ENCODE measurements at places on chromosomes 4 and X. TPM values are rescaled to one million over a fixed set of nuclear protein-coding genes. Genes with fewer than 3 reads are reported as not detected.

DNA sequence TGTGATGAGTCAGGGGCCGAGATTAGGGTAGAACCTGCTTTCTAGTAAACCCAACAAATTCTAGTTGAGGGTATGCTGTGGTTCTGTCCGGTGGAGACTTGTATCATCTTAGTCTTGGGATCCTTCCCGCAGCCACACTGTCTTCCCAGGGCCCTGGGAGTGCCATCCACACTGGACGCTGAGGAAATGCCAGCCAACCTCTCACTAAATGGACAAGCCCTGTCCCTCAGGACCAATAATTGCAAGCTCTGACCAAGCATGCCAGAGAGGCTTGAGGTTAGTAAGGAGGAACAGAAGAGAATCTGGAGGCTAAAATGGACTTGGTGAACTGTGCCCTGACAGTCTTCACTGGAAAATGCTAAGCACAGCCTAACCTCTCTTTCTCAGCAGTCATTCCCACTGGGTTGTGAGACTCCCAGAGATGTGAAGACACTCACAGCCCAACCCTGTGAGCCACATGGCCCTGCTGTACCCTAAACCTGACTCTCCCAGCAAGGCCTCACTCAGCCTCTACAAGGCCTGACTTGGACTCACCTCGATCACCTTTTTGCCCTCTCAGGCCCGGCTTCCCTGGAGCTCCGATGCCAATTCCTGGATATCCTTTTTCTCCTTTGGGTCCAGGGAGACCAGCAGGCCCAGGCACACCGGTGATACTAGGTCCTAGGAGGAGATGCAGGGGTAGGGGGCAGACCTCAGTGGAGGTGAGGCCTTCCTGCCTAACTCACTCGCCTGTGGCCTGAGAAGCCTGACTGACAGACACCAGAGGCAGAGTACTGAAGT, 77.6 kb downstream of the ATG4A start:
- DNase-seq, result no peak

Gene MAGEB10
- not detected for total RNA-seq

DNA sequence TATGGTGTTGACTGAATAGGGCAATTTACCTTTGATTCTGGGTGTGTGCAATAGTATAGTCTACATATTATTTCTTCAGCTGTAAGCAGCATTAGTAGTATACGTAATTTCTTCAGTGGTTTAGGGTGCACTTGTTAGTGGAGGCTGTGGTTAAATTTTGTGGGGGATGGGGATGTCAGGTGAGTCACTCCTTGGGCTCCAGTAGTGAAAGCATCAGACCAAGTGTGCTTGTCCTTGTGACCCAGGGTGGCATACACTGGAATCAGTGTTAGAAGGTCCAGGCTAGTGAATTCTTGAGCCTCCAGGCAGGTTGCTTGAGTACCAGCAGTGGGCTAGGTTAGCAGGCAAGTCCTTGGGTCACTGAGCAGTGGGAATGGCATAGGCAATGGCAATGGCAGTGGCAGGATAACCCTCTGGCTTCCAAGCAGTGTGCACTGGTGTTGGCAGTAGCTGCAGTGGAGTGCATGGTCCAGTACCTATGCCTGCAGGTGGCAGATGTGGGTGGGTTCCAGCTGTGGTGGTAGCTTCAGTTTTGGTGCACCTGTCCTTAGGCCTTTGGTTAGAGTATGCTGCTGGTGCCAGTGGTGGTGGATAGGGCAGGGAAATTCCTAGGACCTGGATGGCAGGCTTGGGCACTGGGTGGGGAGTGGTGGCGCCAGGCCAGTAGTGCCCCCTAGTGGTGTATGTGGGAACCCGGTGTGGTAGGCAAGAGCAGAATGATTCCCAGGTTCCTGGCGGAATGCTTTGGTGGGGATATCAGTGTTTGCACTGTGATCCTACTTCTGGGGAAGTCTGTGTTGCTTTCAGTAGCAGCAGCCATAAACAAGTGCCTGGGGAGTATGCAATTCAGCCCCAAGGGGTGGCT, 531.0 kb downstream of the SMARCA1 start:
- DNase-seq, result no peak

Gene PCDH7
- 7.9 TPM for total RNA-seq

DNA sequence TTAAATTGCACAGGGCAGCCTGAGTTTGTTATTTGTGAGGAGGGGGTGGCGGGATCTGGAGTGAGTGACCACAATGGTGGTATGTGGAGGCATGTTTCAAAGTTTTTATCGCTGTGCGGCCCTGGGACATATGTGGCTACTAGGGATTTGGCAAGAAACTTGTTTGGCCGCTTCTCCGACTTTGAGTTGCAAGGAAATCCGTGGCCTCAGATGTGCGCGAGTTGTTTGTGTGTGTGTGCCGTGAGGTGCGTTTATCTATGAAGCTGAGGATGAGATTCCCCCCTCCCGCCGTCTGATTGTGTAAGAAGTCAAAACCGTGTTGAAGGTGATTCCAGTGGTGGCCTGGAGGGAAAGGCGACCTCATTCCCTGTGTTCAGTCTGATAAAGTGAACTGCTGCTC, 1.4 kb downstream of the JADE3 start:
- DNase-seq, result peak; percentile 20

DNA sequence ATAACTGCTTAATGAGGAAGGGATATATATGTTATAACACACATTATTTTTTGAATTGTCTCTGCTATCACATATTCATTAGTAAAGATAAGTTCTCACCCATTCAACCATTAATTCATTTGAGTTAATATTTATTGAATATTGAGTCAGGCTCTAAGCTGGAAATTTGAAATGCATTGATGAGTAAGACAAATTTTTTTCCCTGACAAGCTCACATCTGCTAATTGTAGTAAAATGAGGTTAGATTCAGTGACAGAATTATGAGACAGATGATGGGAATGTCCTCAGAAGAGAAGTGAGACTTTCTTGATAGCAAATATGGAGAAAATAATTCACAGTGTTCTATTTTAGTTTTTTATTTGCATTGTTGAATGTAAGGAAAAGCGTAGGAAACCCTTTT, 194.3 kb downstream of the SLC4A4 start:
- no peak for DNase-seq

- DNase-seq, result no peak
Measured at GRCh38 chrX:136745215-136746173, 35.2 kb downstream of the ARHGEF6 start.

Gene HSFX3
- total RNA-seq, result not detected

GRCh38 chr4:133152831-133153481, 3.9 kb downstream of the PCDH10 start:
- peak; percentile 43 for DNase-seq

GRCh38 chr4:78534286-78534955, 17.1 kb upstream of the ANXA3 start:
- peak; percentile 26 for DNase-seq

DNA sequence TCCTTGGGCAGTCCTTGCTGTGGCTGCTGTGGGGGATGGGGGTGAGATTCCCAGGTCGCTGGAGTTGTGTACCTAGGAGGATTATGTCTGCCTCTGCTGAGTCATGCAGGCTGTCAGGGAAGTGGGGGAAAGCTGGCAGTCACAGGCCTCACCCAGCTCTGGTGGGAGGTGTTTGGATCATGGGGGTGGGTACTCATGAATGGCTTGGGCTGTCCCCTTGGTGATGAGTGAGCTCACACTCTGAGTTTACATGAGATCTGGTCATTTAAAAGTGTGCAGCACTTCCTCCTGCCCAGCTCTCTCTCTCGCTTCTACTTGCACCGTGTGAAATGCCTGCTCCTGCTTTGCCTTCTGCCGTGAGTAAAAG, 24.6 kb upstream of the PDLIM3 start:
- no peak for DNase-seq

DNA sequence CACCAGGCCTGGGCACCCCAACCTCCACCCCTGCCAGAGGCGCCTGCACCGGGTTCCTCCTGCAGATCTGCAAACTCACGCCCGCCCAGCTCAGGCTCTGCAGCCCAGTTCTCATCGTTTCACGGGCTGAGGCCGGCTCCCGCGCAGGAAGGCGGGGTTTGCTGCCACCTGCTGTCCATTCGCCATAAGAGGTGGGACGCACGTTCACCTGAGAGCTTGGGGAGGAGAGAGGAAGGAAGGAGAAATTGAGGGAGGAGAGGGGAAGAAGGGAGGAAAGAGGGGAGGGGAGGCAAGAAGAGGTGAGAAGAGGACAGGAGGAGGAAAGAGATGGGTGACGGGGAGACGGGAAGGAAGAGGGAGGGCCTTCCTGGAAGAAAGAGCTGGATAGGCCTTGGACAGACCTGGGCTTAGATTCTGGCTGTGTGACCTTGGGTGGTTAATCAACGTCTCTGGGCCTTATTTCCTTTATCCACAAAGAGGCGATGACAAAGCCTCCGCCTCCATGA, 114.5 kb downstream of the ADRA2C start:
- DNase-seq, result peak; percentile 93

Gene LRRC66
- 1.0 TPM for total RNA-seq

Gene FGF13
- 19.2 TPM for total RNA-seq

Gene MAGEB16
- total RNA-seq, result not detected

DNA sequence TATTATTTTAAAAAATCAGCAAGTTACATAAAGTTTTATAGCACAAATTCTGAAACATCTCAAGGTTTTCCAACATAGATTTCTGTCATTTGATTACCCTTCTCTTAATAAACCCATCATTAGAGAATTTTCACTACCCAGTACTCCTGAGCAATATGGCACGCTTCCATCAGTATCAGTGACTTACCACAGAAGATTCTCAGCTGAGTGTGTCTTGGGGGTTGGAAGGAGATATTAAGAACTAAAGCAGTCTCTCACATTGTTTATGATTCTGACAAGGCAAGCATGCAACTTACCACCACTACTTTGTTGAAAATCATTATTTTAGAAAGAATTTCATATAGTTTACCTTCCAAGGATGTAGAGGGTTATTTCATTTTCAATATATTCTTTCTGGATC, 67.7 kb downstream of the INPP4B start:
- no peak for DNase-seq

Gene SLC9B1
- total RNA-seq, result not detected

Gene SMIM31
- total RNA-seq, result not detected

DNA sequence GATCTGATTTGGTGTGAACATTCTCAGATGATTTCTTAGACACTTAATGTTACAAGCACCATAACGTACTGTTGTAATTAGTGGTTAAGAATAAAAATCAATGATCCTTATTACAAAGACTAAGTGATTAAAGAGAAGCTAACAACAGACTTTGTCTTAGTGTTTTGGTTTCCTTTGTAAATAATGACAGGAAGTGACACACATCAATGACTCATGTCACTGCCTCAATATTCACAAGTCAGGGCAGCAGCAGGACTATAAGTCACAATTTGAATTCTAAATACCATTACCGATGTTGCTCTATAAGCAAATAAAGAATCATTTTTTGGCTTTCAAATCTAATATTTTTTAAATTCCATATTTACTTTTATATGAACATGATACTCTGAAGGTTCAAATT, 115.8 kb upstream of the FAT4 start:
- no peak for DNase-seq

Gene FGB
- total RNA-seq, result 0.56 TPM

DNA sequence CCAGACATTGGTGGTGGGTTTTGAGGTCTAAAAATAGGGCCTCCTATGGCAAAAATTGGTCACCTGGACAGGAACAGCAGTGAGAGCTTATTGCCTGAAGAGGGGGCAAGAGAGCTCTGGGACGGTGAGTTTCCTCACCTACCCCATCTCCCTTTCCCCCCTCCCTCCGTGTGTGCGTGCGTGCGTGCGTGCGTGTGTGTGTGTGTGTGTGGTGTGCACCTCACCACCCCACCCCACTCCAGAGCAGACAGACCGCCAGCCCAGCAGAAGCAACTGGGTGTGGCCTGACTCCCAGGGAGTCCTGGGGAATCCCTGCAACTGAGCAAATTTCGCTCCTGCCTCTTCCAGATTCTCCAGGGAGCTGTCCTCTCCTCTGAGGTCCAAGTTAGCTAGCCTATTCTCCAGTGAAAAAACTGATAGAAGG, 44.7 kb downstream of the PRPS1 start:
- peak; percentile 81 for DNase-seq

DNA sequence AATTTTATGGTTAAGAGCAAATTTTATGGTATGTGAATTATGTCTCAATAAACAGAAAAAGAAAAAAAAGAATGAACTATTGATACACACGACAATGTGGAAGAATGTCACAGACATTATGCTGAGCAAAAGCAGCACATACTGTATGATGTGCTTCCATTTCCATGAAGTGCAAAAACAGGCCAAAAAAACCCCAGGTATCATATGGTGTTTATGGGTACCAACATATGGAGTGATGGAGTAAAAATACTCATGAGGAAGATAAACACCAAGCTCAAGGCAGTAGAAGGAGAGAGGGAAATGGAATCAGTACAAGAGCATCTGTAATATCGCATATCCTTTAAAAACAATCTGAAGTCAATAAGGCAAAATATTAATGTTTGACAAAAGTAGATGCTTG, 4.2 kb upstream of the GATA1 start:
- DNase-seq, result no peak

GRCh38 chr4:10164877-10165283, 48.3 kb upstream of the WDR1 start:
- peak; percentile 69 for DNase-seq

GRCh38 chr4:119204916-119205315, 7.6 kb upstream of the USP53 start:
- no peak for DNase-seq

DNA sequence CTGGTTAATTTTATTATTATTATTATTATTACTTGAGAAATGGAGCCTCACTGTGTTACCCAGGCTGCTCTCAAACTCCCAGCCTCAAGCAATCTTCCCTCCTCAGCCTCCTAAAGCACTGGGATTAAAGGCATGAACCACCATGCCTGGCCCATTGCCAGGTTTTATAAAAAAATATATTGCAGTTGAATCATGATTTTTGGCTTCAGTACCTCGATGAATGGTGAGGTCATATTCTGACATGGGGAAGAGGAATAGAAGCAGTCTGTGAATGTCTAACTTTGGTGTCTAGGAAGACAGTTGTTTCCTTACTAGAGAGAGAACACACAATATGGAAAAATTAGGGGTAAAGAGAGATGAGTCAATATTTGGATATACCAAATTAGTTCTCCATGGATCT, 32.0 kb downstream of the CCSER1 start:
- no peak for DNase-seq

Gene GABRB1
- not detected for total RNA-seq

DNA sequence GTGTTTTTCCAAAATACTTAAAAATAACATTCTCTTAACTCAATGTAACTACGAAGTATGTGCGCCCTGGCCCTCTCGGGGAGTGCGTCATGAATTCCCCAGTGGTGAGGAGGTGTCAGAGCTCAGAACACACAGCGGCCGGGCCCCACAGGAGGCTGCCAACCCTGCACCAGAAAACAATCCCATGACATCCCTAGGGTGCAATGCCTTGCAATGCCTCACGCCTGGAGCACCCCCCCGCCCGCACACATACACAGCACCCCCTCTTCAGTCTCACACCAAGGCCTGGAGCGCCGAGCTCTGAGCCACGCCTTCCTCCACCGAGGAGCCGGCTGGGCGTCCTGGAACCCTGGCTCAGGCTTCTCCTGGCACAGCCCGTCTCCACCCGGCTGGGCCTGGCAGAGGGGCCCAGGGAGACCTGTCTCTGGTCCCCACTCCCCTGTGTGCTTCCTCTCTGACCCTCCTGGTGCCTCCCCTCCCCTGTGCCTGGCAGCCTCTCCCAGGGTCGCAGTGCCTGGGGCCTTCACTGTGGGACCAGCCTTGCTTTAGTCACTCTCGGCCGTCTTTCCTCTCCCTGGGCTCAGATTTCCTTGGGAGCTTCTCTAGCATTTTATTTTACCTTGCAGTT, 108.2 kb upstream of the ADRA2C start:
- no peak for DNase-seq

GRCh38 chr4:143273160-143273917, 63.3 kb upstream of the GAB1 start:
- DNase-seq, result no peak

Measured in neural progenitor cell (in vitro differentiated cells).